Stimulated activated naive CD8-positive, alpha-beta T cell treated with anti-CD3 and anti-CD28 coated beads, Interleukin-15, Interleukin-2, amounts not matched to agents 100 U/mL and 50 U/mL, for 24 hours (primary cell): ENCODE measurements at places on chromosomes 3 and 15.

- DNase-seq = no peak
These were observed 268.4 kb upstream of the CHRM5 start for GRCh38 chr15:33699691-33700447.

GRCh38 chr3:32481791-32482631 is 20.6 kb downstream of the CMTM6 start:
- no peak for DNase-seq

GRCh38 chr15:98931004-98931403 is 76.6 kb downstream of the PGPEP1L start:
- DNase-seq = no peak

GRCh38 chr15:50267577-50267976 is 2.1 kb upstream of the HDC start:
- DNase-seq = no peak
